ENCODE measurements at places on chromosomes 1 and 21.

GRCh38 chr1:18229625-18230024, 122.0 kb downstream of the IGSF21 start:
- no peak for DNase-seq

GRCh38 chr1:200038325-200038980, 10.9 kb downstream of the NR5A2 start:
- DNase-seq = no peak

DNA sequence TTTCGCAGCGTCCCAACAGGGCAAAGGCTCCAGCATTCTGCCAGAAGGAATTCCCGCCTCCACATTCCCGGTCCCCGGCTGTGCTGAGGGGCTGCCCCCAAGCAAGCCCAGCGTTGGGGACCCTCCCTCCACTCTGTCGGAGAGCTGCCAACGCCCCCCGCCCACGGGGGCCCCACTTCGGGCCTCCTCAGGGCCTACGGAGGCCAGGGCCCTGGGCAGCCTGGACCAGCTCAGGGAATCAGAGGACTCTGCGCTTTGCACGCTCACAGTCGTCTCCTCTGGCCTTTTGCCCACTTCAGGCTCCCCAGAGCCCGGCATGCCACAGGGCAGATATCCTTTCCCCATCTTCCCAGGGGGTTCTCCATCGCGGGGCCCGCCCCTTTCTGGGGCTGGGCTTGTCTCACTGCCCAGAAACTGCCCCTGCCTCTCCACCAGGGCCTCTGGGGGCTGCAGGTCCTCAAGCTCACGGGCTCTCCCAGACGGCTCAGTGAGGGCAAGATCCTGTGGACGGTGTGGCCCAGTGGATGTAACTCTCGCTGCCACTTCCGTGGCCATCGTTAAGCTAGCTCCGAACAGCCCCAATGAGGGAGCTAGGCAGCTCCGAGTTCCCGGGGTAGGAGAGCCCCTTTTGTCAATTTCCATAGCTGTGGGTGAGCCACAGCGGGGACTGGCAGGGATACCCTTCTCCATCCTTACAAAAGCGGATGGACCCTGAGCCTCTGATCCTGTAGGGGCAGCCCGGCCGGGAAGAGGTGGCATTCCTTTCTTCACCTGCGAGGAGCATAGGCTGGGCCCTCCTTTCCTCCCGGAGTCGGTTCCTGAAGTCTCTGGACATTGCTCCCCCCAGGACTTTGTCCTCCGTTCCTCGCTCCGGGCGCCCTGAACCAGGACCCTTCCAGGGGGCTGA, 2.8 kb downstream of the ITPKB start:
- DNase-seq = no peak

DNA sequence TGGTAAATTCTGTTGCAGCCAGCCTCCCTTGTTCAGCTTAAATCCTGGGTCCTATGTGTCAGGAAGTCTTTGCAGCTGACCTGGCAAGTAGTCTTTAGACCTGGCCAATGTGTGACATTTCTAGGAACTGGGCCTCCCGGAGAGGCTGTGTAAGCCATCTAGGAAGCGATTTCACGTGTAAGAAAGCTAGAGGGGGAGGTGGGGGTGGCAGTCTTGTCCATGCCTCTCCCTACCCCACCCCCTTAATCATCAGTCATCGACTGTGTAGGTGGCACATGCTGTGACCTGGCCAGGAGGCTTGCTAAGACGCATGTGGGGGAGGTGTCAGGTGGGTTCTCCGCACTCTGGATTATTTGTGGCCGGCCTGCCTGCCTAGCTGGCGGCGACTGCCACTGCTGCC, 8.4 kb downstream of the C1orf226 start:
- DNase-seq = no peak

- DNase-seq = no peak
Measured at GRCh38 chr1:219668446-219668845, 55.5 kb upstream of the ZC3H11B start.

- DNase-seq = no peak
Measured at GRCh38 chr1:61569303-61569621, 155.7 kb downstream of the TM2D1 start.
